ENCODE measurements at places on chromosomes 1 and 21. TPM values are rescaled to one million over a fixed set of nuclear protein-coding genes. Genes with fewer than 3 reads are reported as not detected.
A peak's percentile ranks its signal among the peaks of the same experiment; 100 is the strongest.

- no peaks in the 10 kb centered on the region for H3K4me1 ChIP-seq
- H3K36me3 ChIP-seq, result no peaks in the 10 kb centered on the region
- no peak overlapping the region for H3K4me3 ChIP-seq
- H3K27me3 ChIP-seq, result no peaks in the 10 kb centered on the region
- no peak overlapping the region for H3K27ac ChIP-seq
These were observed 37.0 kb downstream of the HS2ST1 start for GRCh38 chr1:86951430-86951829.

GRCh38 chr1:244226435-244226834, 175.4 kb downstream of the ZBTB18 start:
- H3K4me1 ChIP-seq, result no peaks in the 10 kb centered on the region
- H3K4me3 ChIP-seq, result no peak overlapping the region
- DNase-seq, result no peak
- H3K27me3 ChIP-seq, result peaks cover 8% of the 10 kb centered on the region

DNA sequence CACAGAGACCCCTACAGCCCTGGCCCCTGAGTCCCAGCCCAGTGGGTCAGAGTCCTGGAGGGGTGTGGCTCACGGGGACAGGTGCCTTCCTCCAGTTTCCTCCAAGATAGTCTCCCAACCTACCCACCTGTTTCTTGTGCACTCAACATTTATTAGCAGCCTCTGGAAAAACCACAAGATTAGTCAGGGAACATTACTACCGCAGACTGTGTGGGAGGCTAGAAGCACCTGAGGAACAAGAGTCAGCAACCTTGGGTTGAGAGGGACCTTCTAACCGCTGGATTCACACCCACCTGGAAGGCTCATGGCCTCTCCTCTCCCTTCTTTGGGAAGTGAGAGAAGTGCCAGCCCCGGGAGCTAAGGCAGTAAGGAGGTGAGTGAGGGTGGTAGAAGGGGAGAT, 22.5 kb upstream of the IKBKE start:
- no peaks in the 10 kb centered on the region for H3K4me1 ChIP-seq
- H3K4me3 ChIP-seq, result no peak overlapping the region
- H3K27ac ChIP-seq, result no peak overlapping the region
- DNase-seq, result no peak
- H3K27me3 ChIP-seq, result no peaks in the 10 kb centered on the region
- peaks cover 22% of the 10 kb centered on the region for H3K36me3 ChIP-seq

GRCh38 chr1:166350490-166350889, 183.7 kb upstream of the FAM78B start:
- H3K36me3 ChIP-seq, result no peaks in the 10 kb centered on the region
- H3K27ac ChIP-seq, result no peak overlapping the region
- DNase-seq, result no peak

DNA sequence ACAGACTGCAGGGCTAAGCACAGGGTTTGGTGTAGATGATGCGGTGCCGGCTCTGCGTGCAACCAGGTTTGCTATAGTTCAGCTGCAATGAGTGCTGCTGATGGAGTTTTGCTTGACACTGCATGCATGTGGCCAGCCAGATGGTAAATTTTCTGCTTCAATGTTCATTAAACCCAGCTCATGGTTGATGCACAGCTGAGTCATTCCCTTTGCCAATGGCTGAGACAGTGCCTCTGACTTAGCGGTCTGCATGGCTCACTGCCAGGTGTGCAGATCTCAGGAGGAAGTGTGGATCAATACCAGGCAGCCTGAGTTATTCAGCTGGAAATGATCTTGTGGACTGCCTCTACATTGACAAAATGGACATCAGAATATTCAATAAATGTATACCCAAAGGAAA, 172.7 kb upstream of the ZP4 start:
- DNase-seq, result no peak
- no peaks in the 10 kb centered on the region for H3K36me3 ChIP-seq
- no peak overlapping the region for H3K4me3 ChIP-seq
- no peaks in the 10 kb centered on the region for H3K4me1 ChIP-seq
- H3K27me3 ChIP-seq, result no peaks in the 10 kb centered on the region

DNA sequence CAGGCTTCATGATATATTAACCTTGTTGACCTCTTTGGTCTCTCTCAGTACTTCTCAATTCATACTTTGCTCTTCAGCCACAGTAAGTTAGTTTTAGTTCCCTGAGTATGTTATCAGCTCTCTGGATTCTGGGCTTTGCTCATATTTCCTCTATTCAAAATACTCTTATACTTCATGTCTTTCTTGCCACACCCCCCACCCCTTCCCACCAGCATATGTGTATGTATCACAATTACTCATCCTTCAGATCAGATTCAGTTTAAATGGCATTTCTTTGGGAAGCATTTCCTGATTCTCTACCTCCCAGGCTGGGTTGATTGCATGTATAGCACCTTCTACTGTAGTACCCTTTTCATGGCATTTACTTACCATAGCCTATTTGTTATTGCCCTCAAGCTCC, 28.3 kb downstream of the SLC30A7 start:
- H3K27me3 ChIP-seq, result no peaks in the 10 kb centered on the region
- peak overlapping the region; percentile 5 for H3K27ac ChIP-seq
- no peak for DNase-seq
- peaks cover 24% of the 10 kb centered on the region for H3K4me1 ChIP-seq
- H3K36me3 ChIP-seq, result peaks cover 38% of the 10 kb centered on the region
- H3K4me3 ChIP-seq, result no peak overlapping the region

DNA sequence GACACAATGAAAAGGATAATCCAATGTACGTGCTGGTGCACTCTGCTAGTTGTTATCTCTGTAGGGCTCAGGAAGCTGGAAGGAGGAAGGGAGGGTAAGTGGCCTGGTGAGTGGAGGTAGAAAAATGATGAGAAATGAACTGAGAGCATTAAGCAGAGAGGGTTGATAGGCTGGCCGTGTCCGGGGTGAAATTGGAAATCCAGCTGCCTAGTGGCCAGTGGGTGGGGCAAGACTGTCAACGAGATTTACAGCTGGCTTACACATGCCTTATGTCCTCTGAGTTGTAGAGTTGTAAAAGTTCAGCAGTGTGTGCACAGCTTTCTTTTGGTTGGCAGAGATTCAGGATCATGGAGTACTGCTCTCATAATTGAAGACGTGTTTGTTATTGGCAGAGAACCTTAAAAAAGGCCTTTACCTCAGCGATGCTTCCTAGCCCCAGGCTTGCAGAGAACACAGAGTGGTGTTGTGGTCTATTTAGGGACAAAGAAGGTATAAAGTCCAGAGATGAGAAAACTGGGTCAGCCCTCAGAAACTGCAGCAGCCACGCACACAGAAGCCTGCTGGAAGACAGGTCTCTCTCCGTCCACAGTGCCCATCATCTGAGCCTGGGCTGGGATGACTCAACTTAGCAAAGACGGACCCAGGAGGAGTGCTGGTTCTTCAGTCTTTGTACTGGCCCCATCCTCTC, 132.4 kb downstream of the EDEM3 start:
- no peak for DNase-seq
- H3K4me1 ChIP-seq, result no peaks in the 10 kb centered on the region
- no peak overlapping the region for H3K27ac ChIP-seq

GRCh38 chr1:116113615-116114014, 2.4 kb downstream of the MAB21L3 start:
- H3K36me3 ChIP-seq, result no peaks in the 10 kb centered on the region
- H3K27ac ChIP-seq, result no peak overlapping the region
- DNase-seq, result no peak
- peaks cover 11% of the 10 kb centered on the region for H3K27me3 ChIP-seq
- H3K4me1 ChIP-seq, result no peaks in the 10 kb centered on the region
- H3K4me3 ChIP-seq, result no peak overlapping the region

ATP1A4 gene
- total RNA-seq, result not detected

Measured in activated CD8-positive, alpha-beta memory T cell treated with anti-CD3 and anti-CD28 coated beads, Interleukin-2, amount 10 ng/mL, durations not matched to agents 7 days and 5 days (primary cell).